Activated CD8-positive, alpha-beta T cell treated with anti-CD3 and anti-CD28 coated beads for 36 hours (primary cell): ENCODE measurements at places on chromosomes 1 and 21. TPM values are rescaled to one million over a fixed set of nuclear protein-coding genes. Genes with fewer than 3 reads are reported as not detected.

The OLIG2 gene
- total RNA-seq: not detected

GRCh38 chr1:198610362-198610761 lies 28.5 kb upstream of the PTPRC start:
- H3K4me3 ChIP-seq: peak overlapping the region; percentile 57
- no peaks in the 10 kb centered on the region for H3K27me3 ChIP-seq
- H3K36me3 ChIP-seq: peaks cover 16% of the 10 kb centered on the region
- H3K27ac ChIP-seq: peak overlapping the region; percentile 97

DNA sequence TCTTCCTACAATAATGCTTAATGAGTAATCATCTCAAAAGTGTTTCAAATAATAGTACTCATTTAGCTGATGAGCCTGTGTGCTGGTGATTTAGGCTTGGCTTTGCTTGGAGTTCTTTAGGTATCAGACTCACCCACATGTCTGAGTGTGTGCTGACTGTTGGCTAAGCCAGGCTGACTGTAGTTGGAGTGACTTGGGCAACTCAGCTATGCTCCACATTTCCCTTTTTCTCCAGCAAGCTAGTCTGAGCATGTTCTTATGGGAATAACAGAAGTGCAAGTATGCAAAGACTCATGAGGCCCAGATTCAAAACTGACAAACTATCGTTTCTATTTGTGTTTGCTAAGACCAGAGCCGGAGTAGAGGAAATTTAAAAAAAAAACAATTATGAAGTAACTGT lies 99.0 kb upstream of the ADGRL4 start:
- H3K4me1 ChIP-seq: no peaks in the 10 kb centered on the region
- H3K4me3 ChIP-seq: no peak overlapping the region
- DNase-seq: no peak

DNA sequence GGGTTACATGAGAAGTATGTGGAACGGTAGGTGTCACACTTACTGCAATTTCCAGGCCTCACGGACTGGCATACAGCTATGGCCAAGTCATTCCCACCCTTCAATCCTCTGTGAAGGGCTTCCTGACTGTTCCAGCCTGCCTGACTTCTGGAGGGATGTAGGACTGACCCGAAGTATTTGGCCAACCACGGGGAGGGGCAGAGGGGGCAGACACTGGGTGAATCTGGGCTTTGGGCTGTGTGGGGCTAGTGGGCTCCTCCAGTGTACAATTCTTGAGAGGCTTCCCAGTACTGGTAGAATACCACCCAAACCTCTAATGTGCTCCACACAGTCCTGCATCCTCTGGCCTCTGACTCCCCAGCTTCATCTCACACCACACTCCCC lies 78.2 kb downstream of the FAM78B start:
- no peaks in the 10 kb centered on the region for H3K4me1 ChIP-seq
- no peak for DNase-seq
- peaks cover 4% of the 10 kb centered on the region for H3K27me3 ChIP-seq
- no peak overlapping the region for H3K4me3 ChIP-seq
- no peaks in the 10 kb centered on the region for H3K36me3 ChIP-seq
- H3K27ac ChIP-seq: no peak overlapping the region

- no peak overlapping the region for H3K4me3 ChIP-seq
- DNase-seq: no peak
- H3K27me3 ChIP-seq: peaks cover 1% of the 10 kb centered on the region
- H3K4me1 ChIP-seq: no peaks in the 10 kb centered on the region
- no peaks in the 10 kb centered on the region for H3K36me3 ChIP-seq
These were observed 89.2 kb upstream of the DSCAM start for GRCh38 chr21:40936178-40936577.
